ENCODE measurements at places on chromosomes 1 and 21. TPM values are rescaled to one million over a fixed set of nuclear protein-coding genes. Genes with fewer than 3 reads are reported as not detected.

LCE3B gene
- total RNA-seq: not detected

HEYL gene
- total RNA-seq: not detected

OR2T35 gene
- total RNA-seq: not detected

DNA sequence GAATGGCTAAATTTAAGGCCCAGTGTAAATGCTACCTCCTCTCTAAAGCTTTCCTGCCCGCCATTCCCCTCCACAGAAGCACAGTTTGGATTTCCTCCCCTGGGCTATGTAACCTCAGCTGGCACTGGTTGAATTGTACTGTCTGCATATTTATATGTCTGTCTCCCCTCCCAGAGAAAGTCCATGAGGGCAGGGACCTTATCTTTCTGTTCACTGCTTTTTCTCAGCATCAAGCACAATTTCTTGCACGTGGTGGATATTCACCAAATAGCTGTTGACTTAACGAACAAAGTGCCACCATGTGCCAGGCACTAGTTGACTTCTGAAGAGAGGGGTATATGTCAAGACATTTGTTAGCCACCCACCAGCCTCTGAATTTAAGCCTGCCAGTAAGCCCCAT is 9.5 kb upstream of the PDIK1L start:
- DNase-seq: no peak
- H3K27me3 ChIP-seq: peaks cover 16% of the 10 kb centered on the region
- peaks cover 24% of the 10 kb centered on the region for H3K4me1 ChIP-seq
- H3K27ac ChIP-seq: no peak overlapping the region

- H3K4me1 ChIP-seq: peaks cover 41% of the 10 kb centered on the region
- H3K36me3 ChIP-seq: peaks cover 3% of the 10 kb centered on the region
- peak overlapping the region; percentile 81 for H3K4me3 ChIP-seq
- no peak for DNase-seq
These were observed 1.0 kb upstream of the KCNC4 start for GRCh38 chr1:110208916-110209645.

- peaks cover 46% of the 10 kb centered on the region for H3K36me3 ChIP-seq
- H3K27ac ChIP-seq: no peak overlapping the region
- no peak overlapping the region for H3K4me3 ChIP-seq
- H3K27me3 ChIP-seq: no peaks in the 10 kb centered on the region
- no peaks in the 10 kb centered on the region for H3K4me1 ChIP-seq
These were observed 36.2 kb downstream of the EPS15 start for GRCh38 chr1:51482881-51483280.
